ENCODE measurements at places on chromosomes 3 and 15.

GRCh38 chr3:57068437-57069089 is 8.1 kb downstream of the SPATA12 start:
- peak; percentile 61 for DNase-seq

- DNase-seq = no peak
These were observed 127.1 kb upstream of the RBMS3 start for GRCh38 chr3:29153811-29154210.

DNA sequence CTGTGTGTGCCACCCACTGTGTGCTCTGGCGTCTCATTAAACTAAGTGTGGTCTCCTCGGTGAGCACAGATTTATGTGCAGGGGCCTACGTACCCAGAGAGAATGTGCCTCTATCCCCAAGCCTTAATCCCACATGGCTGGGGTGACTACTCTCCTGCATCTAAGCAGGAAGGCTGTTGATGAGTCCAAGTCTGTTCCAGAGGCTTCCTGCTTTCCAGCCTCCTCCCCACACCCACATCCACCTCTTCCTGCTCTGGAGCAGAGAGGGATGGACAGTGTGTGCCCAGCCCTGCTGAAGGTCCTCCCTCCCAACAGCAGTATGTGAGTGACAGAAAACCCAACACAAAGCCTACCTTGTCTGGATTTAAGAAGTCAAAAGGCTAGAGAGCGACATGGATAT is 38.8 kb upstream of the BCL2L10 start:
- no peak for DNase-seq

DNA sequence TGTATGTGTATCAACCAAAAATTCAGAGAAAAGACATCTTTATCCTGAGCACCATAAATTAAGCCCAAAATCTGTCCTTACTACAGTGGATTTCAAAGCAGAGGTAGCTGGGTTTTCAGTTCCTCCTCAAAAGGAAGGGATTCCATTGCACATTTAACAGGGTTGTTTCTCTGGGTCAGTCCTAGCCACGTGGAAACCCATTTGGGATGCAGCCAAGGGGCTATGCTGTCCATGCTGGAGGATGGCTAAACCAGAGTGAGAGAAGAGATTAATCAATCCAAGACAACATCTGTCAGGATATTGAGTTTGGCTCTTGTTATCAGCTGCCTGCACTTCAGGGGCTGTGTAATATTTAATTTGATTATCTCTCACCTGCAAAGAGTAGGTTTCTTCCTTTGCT is 28.1 kb downstream of the LSAMP start:
- DNase-seq = no peak

GRCh38 chr15:63012444-63012843 is 30.1 kb upstream of the TPM1 start:
- DNase-seq = no peak

DNA sequence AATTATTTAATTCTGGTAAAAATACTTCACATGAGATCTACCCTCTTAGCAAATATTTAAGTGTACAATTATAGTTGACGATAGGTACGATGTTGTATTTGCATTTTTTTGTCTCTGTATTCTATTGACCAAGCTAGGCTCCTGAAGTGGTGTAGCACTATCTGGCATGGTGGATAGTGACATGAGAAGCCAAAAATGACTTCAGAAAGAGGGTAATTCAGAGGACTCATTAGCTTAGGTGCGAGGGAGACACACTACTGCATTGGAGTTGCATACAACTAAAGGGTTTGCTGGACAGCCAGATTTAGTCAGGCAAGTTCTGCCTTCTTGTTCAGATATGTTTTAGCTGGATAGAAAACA is 50.6 kb downstream of the KBTBD8 start:
- DNase-seq = no peak

DNA sequence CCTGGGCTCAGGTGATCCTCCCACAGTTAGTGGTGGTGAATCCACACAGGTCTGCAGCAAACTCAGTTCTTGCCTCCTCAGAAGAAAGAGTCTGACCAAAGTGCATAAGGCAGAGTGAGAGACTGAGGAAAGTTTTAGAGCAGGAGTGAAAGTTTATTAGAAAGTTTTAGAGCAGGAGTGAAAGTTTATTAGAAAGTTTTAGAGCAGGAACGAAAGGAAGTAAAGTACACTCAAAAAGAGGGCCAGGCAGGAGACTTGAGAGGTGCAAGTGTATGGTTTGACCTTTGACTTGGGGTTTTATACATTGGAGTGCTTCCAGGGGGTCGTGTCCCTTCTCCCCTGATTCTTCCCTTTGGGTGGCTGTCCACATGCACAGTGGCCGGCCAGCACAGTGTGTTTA is 84.2 kb downstream of the LSM3 start:
- DNase-seq = no peak

- DNase-seq = no peak
These were observed 412.4 kb downstream of the RAP2B start for GRCh38 chr3:153574445-153574844.

DNA sequence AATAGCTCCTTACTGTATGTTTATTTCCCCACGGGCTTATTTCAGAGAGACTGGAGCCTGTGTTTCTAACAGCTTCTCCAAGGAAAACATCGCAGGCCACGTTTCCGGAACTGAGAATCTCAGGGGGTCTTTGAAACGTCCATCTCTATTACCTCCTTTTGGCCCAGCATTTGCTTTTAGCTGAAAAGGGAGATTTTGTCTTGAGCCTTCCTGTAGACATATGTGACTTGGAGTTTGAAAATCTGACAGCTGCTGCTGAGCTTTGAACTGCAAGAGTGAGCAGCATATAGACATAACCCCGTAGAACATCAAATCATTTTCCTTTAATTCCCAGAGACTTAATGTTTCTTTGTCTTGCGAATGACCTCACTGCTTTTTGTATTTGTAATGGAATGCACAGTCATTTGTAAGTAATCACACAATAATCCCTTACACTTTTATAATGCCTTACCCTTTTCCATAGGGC is 54.6 kb downstream of the LPP start:
- DNase-seq = peak; percentile 83

- DNase-seq = peak; percentile 8
These were observed 828.2 kb upstream of the CFAP20DC start for GRCh38 chr3:59878038-59878427.

- no peak for DNase-seq
These were observed 3.6 kb downstream of the DUOX2 start for GRCh38 chr15:45110256-45110820.

- DNase-seq = peak; percentile 35
These were observed 351.8 kb upstream of the TPRG1 start for GRCh38 chr3:188819939-188820338.

GRCh38 chr3:188869628-188870027 is 302.1 kb upstream of the TPRG1 start:
- DNase-seq = peak; percentile 65

DNA sequence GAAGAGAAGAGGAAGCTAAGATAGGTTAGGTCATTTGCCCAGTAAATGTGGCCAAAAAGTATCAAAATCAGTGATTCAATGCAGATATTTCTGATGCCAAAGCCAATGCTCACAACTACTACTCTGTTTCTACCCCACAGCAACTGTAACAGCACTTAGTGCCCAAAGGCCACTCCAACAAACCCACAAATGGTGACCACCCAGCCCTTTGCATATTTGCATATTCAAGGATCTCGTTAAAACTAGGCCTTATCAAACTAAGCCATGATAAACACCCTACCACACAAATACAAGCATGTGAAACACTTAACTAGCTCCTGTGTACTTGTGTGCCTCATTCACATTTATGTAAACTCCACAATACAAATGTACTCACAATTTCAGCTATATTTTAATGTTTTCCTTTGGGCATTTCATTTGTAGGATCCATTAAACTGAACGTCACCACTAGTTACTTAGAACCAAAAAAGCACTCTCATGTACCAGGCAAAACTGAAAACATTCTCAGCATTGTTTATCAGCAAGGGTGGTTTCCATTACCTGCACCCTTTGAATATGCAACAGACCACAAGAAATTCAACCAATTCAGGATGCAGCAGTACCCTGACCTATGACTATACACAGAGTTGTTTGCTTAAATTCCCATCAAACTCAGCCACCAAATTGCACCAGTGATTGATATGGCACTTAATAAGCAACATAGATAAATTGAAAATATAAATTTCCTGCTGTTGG is 111.2 kb upstream of the STT3B start:
- no peak for DNase-seq

DNA sequence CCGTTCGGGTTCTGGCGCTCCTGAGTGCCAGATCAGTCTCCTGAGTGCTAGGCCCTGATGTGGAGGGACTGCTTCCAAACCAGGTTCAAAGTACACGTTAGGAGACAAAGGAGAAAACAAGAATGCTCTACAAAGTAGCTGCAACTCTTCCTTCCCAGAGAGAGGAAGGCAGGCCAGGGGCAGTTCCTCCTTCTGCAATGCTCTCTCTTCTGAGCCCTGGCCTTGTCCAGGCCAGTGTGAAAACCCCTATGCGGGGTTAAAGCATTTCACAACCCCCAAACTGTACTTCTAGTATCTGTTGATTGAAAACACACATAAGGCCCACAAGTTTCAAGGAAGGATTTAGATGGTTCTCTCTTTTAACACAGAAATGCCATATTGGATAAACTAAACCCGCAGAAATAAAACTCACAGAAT is 9.7 kb upstream of the CALML4 start:
- no peak for DNase-seq

DNA sequence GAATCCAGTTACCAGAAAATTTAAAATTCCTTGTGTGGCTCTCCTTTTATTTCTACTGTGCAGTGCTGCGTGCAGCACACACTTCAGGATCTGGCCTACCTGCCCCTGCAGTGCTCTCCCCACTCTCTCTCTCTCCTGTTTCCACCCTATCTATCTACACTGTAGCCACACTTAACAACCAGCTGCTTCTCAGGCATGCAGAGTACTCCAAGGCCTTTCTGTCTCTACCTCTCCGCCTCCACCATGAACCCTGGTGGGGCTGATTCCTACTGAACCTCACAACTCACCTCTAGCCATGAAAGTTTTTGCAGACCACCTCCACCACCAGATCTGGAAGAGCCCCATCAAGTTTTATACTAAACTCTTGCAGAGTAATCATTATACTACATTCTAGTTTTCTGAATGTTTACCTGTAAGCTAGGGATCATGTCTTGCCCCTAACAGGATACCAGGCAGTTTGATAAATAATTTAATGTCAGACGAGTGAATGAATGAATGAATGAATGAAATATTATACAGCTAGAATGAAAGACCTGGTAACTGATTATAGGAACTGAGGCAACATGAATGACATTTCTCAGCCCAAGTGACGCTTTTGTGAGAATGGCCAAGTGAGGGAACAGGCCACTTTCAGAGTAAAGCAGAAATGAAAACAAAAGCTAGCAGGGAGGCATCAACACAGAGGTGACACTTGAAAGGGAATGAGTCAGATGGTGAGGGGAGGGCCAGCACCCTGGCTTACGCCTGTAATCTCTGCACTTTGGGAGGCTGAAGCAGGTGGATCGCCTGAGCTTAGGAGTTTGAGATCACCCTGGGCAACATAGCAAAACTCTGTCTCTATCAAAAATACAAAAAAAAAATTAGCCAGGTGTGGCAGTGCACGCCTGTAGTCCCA is 363.5 kb downstream of the FOXP1 start:
- DNase-seq = no peak

- DNase-seq = peak; percentile 83
These were observed 11.1 kb upstream of the ABHD10 start for GRCh38 chr3:111967651-111968274.

GRCh38 chr15:70225416-70225815 is 127.7 kb upstream of the TLE3 start:
- no peak for DNase-seq

DNA sequence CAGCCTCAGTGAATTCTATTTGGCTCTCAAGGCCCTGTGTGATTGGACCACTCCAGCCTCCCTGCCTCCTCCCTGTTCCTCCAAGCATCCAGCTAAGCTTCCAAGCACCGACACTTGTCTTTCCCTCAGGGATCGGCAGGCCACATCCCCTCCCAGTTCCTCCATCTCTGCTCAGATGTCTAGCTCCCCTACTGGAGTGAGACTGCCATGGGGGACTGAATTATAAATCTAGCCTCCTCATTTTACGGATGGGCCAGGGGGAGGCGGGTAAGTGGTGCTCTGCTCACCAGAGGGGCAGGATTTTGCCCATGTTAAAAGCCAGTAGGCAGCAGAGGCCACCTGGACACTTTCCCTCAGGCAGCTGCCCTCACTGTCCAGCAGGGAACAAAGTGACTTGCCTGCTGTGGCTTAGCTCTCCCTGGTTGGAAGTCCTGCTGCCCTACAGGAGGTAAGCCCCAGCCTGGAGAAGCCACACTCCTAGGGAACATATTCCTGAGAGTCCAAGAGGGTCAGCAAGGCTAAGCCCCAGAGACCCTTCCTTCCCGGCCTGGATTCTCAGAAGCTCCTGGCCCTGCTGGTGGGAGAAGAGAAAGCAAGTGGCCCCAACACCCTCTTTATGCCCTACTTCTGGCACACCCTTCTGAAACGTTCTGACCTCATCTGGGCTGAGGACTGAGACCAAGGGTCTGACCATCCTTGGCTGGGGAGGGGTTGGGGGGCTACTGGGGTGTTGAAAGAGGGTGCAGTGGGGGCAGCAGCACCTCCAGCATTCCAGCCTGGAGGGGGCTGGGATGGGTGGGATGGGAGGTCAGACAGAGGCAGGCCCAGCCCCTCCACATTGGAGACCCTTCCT is 9.1 kb upstream of the HHATL start:
- DNase-seq = no peak

DNA sequence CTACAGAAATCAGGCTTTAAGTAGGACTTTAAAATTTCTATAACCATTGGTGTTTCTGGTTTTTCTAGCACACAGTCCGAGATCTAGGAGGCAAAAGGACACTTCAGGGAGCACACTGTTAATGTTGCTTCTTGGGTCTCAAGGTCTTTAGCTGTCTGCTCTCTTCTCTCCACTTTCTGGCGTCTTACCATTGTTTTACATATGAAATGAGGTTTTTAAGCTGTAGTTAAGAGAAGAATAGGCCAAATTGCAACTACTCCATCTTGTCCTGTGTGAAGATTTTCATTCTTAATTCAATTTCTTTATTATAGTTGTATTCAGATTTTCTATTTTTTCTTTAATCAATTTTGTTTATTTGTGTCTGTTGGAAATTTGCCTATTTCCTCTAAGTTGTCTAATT is 151.4 kb downstream of the WNT7A start:
- no peak for DNase-seq

DNA sequence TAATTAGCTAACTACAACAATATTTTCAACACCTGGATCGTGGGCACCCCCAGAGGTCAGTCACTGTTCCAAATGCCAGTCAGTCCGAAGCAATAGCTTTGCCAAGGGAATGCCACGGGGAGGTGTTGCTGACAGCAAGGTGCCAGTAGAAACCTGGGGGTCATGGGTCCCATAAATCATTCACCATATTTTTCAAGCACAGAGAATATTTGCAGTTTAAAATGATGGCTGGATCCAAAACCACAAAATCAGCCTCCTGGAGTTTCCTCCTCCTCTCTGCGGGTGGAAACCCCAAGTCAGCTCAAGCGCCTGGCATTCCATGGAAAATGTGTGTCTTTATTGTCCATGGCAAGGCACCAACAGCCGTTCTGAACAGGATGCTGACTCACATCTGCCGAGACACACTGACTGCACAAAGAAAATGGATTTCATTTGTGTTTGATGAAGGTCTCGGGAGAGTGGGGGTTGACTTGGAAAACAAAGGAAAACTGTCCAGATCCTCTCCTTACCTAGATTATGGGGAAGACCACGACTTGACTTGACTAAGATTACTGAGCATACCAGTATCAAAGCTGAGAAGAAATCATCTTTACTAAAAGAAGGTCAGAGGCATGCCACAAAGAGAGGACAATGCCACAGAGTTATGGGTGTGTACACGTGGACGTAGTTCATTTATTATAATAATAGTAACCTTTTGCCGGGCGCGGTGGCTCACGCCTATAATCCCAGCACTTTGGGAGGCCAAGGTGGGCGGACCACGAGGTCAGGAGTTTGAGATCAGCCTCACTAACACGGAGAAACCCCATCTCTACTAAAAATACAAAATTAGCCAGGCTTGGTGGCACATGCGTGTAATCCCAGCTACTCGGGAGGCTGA is 26.4 kb downstream of the ANXA2 start:
- peak; percentile 99 for DNase-seq

GRCh38 chr15:40956541-40956982 is 3.3 kb downstream of the CHAC1 start:
- no peak for DNase-seq

Measured in IMR-90 (cell line).